ENCODE measurements at places on chromosomes 3 and 15.

DNA sequence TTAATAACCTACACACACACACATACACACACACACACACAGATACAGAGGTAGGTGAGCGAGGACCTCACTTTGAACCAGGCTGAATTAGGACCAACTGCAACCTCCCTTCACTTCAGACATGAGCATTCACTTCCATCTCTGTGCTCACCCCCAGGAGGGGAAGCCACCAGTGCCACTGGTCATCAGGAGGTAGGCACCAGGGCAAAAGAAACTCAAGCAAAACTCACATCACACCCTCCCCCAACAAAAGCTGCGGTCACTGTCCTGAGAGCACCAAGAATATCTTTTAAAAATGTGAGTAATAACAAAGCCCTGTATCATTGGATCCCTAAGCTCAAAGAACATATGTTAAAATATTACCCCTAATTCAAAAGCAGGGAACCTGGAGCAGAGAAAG, 8.1 kb downstream of the FOXP1 start:
- no peak for DNase-seq

- no peak for DNase-seq
Observed at GRCh38 chr3:4736284-4736861, 242.9 kb upstream of the BHLHE40 start.

- DNase-seq, result no peak
Observed at GRCh38 chr3:169548194-169548593, 115.3 kb downstream of the MECOM start.

DNA sequence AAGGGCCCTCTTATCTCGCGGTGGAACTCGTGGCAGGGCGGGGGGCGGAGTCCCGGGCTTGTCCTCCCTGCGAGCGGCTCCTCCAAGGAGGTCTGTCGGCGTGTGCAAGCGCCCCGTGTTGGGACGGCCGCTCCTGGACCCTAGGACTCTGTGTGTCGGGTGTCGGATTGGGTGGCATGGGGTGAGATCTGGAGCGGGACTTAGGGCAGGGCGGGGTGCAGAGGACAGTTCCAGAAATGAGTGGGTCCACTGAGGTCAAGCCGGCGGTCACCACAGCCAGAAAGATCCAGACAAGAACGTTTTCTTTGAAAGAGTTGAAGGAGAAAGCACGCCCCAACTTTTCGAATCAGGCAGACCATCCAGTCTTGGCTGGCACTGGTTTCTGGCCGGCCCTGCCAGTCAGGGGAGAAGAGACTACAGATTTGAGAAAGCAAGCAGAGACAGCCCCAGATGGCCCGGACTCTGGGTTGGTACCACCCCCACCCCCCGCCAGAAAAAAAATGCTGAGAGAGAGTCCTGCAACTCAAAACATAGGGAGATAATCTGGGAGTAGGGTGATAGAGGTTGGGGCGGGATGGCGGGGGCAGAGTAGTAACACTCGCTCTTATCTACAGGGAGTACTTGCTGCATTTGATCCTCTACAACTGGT, 784 bp upstream of the CISH start:
- no peak for DNase-seq

DNA sequence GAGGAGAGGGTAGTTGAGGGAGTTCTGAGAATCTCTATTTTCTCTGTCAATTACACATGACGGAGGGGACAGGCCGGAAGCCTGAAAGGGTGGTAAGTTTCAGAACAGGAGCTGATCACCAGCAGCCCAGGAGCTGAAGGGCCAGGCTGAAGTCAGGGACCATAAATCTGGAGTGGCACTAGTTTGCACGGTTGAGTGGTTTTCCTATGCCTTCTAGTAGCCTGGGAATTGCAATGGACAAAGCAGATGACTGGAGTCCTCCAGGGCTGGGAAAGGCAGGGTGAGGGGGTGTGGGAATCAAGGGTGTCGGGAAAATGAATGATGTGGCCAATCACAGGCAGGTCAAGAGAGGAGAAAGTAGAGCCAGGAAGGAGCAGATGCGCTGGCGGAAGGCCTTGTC, 72.5 kb downstream of the MAGEF1 start:
- DNase-seq, result no peak

Measured in progenitor cell of endocrine pancreas (in vitro differentiated cells).